ENCODE measurements at places on chromosomes 3 and 15. TPM values are rescaled to one million over a fixed set of nuclear protein-coding genes. Genes with fewer than 3 reads are reported as not detected.
A peak's percentile ranks its signal among the peaks of the same experiment; 100 is the strongest.

Gene MORC1
- 0.06 TPM for total RNA-seq

DNA sequence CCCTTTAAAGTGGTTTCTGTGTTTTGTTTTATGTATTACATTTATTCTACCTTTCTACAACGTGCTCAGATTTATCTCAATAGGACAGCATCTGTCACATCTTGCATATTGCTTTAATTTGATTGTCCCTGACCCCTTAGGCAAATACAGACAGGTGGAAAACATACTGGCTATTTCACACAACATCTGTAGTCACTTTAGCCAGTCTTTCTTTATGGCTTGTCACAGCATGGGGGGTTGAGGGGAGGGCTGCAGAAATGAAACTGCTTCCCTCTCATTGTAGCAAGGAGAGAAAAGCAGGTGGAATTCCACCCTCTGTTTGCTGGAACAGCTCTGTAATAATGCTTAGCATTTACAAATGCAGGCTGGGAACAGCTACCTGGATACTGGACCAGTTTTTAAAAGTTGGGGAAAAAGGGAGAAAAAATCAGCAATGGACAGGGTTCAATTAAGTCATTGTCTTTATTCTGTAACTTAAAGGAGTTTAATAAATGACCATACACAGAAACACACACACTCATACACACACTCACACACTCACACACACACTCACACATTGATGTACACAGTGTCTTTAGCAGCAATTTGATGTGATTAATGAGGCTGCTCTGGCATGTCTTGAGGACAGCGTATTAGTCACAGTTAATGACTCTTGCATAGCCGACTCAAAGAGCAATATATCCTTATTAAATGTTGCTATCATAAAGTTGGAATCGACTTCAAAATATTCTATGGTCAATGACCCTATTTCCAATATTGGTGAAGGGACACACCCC is 283.7 kb upstream of the GBE1 start:
- H3K36me3 ChIP-seq = no peaks in the 10 kb centered on the region
- H3K27ac ChIP-seq = no peak overlapping the region
- no peak overlapping the region for H3K4me3 ChIP-seq
- no peaks in the 10 kb centered on the region for H3K4me1 ChIP-seq
- peak; percentile 66 for DNase-seq

DNA sequence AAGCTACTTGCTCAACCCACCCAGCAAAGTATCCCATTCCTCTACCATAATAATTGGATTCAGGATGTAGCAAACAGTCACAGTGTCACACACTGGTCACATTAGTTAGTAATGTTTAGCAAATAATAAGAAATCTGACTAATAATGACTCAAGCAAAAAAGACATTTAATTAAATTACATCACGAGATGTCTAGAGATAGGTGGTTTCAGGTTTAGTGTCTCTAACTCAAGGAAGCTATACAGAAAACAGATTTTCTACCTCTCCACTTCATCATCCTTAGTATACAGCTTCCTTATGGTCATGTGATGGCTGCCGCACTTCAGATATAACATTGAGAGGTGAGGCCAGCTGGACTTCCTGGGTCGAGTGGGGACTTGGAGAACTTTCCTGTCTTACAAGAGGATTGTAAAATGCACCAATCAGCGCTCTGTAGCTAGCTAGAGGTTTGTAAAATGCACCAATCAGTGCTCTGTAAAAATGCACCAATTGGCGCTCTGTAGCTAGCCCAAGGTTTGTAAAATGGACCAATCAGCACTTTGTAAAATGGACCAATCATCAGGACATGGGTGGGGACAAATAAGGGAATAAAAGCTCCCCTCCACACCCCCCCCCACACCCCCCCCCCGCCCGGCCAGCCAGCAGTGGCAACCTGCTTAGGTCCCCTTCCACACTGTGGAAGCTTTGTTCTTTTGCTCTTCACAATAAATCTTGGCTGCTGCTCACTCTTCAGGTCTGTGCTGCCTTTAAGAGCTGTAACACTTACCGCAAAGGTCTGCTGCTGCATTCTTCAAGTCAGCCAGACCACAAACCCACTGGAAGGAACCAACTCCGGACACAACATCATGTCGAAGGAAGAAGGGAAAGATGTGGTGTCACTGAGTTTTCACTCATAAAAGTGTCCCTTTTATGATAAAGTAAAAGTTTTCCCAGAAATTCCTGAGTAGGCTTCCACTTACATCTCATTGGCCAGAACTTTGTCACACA is 24.9 kb upstream of the ARPIN start:
- H3K4me1 ChIP-seq = no peaks in the 10 kb centered on the region
- H3K4me3 ChIP-seq = no peak overlapping the region
- no peaks in the 10 kb centered on the region for H3K27me3 ChIP-seq
- H3K36me3 ChIP-seq = no peaks in the 10 kb centered on the region
- no peak overlapping the region for H3K27ac ChIP-seq

GRCh38 chr3:119302697-119303551 is 8.7 kb downstream of the ARHGAP31 start:
- DNase-seq = no peak
- no peaks in the 10 kb centered on the region for H3K36me3 ChIP-seq
- no peak overlapping the region for H3K27ac ChIP-seq
- no peaks in the 10 kb centered on the region for H3K4me1 ChIP-seq
- H3K27me3 ChIP-seq = no peaks in the 10 kb centered on the region

All from kidney (tissue), 22 donors.